ENCODE measurements at places on chromosomes 3 and 15. TPM values are rescaled to one million over a fixed set of nuclear protein-coding genes. Genes with fewer than 3 reads are reported as not detected.

MNS1 gene
- 4.5 TPM for total RNA-seq

DNA sequence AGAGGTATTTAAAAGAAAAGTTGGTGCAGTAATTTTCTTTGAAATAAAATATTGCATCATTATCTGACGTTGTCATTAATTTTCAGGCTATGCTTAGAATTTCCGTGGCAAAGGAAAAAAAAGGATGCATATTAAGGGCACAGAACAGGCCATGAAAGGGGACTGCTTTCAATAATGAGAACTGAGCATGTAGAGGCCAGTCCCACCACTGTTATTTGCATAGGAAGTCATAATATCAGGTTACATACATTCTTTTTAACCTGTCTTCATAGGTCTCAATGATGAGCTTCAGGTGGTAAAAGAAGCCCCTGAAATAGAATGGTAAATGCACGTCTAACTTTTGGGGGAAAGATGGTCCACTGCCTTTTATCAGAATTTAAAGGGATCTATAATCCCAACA is 272.1 kb upstream of the ALCAM start:
- no peak overlapping the region for H3K4me3 ChIP-seq
- H3K4me1 ChIP-seq = no peaks in the 10 kb centered on the region
- H3K27me3 ChIP-seq = no peaks in the 10 kb centered on the region
- no peak for DNase-seq

HDGFL3 gene
- 117 TPM for total RNA-seq

DNA sequence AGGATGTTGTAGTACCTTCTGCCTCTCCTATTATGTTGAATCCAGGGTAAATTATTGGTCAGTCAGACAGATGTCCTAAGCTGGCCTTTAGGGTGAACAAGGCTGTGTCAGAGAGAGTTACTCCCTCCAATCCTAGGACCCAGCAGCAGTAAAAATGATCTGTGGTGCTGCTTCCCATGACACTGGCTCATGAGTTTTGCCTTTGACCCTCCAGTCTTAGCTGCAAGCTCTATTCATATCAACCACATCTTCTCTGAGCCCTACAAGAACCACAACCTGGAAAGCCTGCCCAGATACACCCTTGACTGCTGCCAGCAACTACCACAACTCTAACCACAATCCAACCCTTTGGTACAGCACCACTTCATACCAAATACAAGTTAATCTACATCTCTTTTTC is 27.2 kb upstream of the PHLDB2 start:
- H3K4me3 ChIP-seq = no peak overlapping the region
- no peaks in the 10 kb centered on the region for H3K4me1 ChIP-seq
- no peak for DNase-seq
- H3K27ac ChIP-seq = no peak overlapping the region
- H3K27me3 ChIP-seq = no peaks in the 10 kb centered on the region
- H3K36me3 ChIP-seq = no peaks in the 10 kb centered on the region

DNA sequence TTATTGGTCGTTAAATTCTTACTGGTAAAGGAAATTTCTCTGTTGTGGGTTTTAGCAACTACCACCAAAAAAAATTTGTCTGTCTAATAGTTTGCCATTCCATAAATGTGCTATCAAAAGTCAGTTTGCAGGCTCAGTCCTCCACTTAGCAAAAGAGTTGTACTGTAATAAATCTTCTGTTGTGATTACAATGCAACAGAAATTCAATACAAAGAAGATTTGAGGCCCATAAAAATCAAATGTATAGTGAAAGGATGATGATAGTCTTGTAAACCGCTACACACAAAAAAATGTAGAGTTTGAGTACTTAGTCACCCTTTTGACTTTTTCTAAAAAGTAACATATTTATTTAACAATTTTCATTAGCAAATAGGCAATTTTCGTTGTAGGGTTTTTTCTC is 251.7 kb downstream of the VGLL3 start:
- no peak overlapping the region for H3K4me3 ChIP-seq
- no peaks in the 10 kb centered on the region for H3K27me3 ChIP-seq
- H3K27ac ChIP-seq = no peak overlapping the region
- no peak for DNase-seq
- H3K4me1 ChIP-seq = peaks cover 1% of the 10 kb centered on the region

GMPS gene
- total RNA-seq = 76.0 TPM
